ENCODE measurements at places on chromosomes 2 and 18. TPM values are rescaled to one million over a fixed set of nuclear protein-coding genes. Genes with fewer than 3 reads are reported as not detected.

Gene NYAP2
- not detected for total RNA-seq

Gene IMMT
- total RNA-seq: 83.8 TPM

DNA sequence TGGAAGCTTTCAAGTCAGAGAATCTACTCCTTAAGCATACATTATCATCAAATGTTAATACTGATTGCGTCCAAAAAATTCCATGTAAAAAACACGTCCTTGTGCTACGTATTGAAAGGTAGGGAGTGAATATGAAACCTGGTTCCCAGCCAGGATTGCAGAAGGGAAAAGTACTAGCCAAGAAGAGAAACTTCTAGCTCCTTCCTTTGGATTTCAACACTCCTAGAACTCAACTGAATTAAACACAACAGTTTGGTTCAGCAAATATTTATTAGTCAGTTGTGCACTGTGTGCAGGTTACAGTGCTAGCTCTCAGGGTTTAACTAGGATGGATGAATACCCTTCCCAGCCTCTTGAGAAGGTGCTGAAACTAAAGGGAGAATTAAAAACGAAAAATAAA lies 33.9 kb upstream of the FHL2 start:
- no peak for DNase-seq

GRCh38 chr18:31721601-31722000 lies 37.2 kb upstream of the B4GALT6 start:
- no peak for DNase-seq
